ENCODE measurements at places on chromosomes 2 and 18. TPM values are rescaled to one million over a fixed set of nuclear protein-coding genes. Genes with fewer than 3 reads are reported as not detected.

KCNE4 gene
- polyA plus RNA-seq, result 17.0 TPM

CCL20 gene
- 0.36 TPM for polyA plus RNA-seq

HEATR5B gene
- polyA plus RNA-seq, result 25.1 TPM

SCN1A gene
- 0.18 TPM for polyA plus RNA-seq

MATN3 gene
- polyA plus RNA-seq, result 3.4 TPM

ARMC9 gene
- 29.2 TPM for polyA plus RNA-seq

TOGARAM2 gene
- 0.94 TPM for polyA plus RNA-seq

SEPTIN10 gene
- 116 TPM for polyA plus RNA-seq

CCDC102B gene
- 8.6 TPM for polyA plus RNA-seq

DNA sequence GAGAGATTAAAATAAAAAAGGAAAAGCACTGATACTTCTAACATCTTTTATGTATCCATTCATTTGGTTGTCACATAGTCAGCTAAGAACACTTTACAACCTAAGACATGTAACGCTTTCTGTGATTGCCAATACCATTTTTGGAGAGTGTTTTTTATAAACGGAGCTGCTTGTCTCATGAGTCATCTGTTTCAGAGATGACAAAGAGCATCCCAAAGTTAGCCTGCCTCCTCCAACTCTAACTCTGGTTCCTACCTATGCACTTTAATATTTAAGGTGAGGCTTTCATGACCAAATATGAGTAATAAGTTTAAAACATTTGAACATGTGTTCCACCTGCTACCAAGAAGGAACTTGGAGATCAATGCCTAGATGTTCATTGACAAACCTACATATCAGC is 260.1 kb upstream of the SMIM21 start:
- DNase-seq, result no peak

- no peak for DNase-seq
Measured at GRCh38 chr2:42879121-42879705, 86.8 kb upstream of the HAAO start.

GRCh38 chr2:35783723-35784122 is 571.9 kb upstream of the CRIM1 start:
- no peak for DNase-seq

- no peak for DNase-seq
Measured at GRCh38 chr18:48719974-48720654, 181.3 kb downstream of the CTIF start.

- DNase-seq, result no peak
Measured at GRCh38 chr2:96530144-96530430, 6.5 kb upstream of the ARID5A start.

GRCh38 chr2:54435325-54436226 is 20.6 kb upstream of the SPTBN1 start:
- DNase-seq, result no peak

DNA sequence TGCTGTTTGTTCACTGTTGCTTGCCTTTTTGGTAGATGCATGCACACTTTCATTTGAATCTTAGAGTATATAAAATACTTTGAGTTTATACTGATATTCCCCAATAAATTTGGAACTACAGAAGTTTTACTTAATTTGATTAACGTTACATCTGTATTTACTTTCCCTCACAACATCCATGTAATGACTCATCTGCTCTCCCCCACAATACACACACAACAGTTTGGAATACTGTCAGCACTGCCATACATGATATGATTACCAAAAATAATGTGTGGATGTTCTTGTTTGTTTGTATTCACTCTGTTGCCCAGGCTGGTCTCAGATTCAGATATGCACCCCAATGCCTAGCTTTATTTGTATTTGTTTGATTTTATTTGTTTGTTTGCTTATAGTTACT is 144.2 kb downstream of the WDR7 start:
- no peak for DNase-seq

DNA sequence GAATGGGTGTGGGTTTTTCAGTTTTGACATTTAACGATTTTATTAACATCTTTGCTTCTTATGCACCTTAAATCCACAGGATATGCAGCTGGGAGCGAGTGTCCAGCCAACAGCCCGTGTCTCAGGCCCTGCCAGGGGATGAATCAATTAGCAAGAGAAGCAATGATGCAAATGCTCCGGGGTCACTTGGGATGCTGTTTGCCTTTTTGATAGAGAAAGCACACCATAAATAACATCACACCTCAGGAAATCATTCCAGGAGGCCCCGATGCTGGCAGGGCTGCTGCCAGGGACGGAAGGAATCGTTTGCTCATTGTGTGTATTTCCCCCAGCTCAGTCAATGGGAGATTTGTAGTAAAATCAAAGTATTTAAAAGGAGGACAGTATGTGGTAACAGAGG is 394.0 kb upstream of the HNRNPA3 start:
- DNase-seq, result no peak

- DNase-seq, result no peak
Measured at GRCh38 chr2:168189835-168190569, 57.4 kb downstream of the STK39 start.

DNA sequence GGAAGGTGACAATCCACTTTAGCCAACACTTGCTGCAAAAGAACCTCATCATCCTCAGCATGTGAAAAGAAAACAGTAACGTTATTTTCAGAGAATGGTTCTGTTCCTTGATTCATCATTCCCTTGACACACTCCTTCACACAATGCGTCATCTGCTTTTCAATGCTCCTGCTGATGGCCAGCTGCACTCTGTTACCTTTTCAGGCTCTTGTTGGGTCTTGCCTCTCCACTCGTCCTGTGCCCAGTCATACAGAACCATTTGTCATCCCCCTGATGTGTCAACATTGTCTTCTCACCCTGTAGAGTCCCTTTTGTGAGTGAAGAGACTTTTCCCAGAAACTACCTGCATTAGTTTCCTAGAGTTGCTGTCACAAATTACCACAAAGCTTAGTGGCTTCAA is 12.2 kb upstream of the DTNA start:
- no peak for DNase-seq

DNA sequence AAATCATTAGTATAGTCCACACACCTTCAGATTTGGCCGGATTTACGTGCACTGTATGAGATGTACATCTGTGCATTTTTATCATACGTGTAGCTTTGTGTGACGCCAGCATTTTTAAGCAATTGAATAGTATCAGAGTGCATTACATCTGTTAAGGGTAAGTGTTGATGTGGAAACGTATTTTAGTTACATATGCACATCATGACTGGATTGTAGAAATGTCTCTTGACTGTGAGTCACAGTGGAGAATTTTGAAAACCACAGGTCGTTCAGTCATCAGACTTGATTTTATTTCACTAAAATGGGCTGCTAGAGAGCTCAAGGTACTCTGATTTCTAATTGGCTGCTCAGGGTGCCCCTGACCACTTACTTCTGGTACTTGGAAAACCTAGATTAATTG is 5.4 kb upstream of the GPBAR1 start:
- no peak for DNase-seq

GRCh38 chr2:31297751-31298150 is 63.8 kb downstream of the EHD3 start:
- DNase-seq, result no peak

GRCh38 chr2:237962432-237963084 is 4.3 kb upstream of the UBE2F start:
- no peak for DNase-seq

- DNase-seq, result no peak
Measured at GRCh38 chr18:36078751-36079529, 11.6 kb upstream of the RPRD1A start.

DNA sequence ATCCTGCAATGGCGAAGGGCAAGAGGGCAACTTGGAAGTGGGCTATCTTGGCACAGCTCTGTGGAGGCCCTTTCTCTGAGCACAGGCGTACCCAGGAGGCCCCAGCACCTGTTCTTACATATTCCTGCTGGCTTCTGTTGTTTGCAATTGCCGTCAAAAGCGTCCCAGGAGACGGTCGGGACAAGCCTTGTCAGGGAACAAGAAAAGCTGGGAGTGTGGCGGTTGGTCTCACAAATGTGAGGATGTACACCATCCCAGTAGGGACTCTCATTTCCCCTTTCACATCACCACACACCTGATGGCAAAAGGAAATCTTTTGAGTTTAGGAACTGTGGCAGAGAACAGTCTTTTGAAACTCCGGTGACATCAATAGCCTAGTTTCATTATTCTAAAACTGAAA is 94.7 kb upstream of the EFEMP1 start:
- no peak for DNase-seq

DNA sequence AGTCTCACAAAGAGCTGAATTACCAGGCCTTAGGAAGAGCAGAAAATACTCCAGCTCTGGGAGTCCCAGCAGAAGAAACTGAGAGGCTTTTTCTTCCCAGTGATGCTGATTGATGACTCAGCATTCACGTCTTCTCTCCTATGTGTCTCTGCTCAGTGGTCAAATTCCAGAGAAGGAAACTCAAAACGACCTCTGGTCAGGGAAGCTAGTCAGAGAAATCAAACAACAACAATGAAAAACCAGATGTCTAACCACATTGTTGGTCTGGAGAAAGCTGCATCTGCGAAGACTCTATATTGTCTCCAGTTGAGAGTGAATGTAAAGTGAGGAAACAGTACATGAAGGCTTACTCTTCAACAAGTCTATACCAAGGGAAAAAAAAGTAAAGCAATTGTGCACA is 28.6 kb upstream of the CERS6 start:
- DNase-seq, result no peak

- no peak for DNase-seq
Measured at GRCh38 chr2:205954707-205955106, 131.3 kb downstream of the INO80D start.

DNA sequence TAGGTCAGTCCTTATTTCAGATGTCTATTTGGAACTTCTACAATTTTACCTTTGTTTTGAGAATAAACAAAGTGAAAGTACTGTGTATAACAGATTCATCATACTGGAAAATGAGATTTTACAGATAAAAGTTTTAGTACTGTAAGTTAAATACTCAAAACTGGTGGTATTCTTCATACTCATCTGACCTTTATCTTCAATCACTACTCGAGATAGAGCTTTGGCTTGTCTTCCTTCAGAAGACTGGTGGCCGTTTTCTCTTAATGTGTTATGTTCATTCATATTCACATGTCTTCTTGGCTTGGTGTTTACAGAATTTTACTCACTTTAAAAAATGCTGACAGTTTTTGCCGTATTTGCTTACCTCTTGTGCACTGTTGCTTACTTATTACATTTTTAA is 2.1 kb downstream of the SPOPL start:
- no peak for DNase-seq

DNA sequence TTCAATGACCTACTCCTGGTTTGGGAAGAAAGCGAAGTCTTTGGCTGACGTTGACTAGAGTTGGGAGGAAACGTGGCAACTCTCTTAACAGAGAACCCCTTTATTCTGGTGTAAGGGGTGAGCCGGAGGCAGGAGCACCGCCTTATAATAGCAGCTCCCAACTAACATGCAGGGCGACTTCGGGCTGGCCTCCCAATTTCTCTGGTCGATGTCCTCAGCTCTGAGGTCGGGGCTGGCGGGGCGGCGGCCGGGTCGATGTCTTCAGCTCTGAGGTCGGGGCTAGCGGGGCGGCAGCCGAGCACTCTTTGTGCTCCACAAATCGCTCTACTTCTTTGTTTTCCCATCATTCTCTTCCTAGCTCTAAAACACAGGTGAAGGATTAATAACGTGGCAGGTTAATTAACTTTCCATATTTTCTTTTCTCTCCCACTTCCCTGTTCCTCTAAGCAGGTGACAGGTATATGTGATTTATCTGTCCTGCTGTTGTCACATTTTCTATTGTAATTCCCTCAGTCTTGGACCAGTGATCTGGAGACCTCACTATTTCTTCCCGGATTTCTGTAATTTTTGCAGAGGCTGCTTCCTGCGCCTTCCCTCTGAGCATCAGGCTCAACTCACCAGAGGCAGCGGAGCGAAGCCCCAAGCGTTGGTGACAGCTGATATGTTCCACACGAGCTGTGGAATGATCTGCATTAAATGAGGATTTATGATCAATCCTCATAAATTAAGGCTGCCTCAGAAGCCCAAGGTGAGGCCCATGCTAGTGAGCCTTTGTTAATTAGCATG is 64.3 kb downstream of the ACKR3 start:
- peak; percentile 60 for DNase-seq

GRCh38 chr2:203437511-203437910 is 97.6 kb downstream of the RAPH1 start:
- DNase-seq, result no peak

DNA sequence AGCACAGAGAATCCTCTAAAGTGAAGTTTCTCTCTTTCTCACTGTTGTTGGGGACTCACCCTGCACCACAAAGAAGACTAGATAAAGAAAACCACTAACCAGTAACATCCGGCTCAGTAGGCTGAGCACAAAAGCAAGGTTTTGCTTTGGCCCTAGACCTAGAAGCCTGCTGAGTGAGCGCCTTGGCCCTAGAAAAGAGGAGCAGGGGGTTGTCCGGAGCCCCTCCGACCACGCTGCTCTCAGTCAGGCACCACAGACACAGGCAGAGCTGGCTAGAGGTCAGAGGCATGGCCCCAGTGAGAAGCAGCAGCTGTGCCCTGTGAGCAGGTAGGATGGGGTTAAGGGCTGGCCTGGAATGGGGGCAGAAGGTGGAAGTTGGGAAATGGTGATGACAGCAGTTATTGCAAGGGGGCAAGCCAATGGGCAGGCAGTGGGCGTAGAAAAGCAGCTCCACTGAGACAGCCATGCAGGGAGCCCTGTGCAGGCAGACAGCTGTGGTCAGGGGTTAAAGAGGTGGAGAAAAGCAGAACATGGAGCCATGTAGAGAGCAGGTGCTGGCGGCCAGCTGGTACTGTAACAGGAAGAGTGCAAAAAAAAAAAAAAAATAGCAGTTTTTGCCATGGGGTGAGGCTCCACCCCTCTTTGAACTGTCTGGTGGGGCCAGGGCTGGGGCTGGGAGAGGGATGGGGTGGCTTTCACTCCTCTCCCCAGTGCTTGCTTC is 36.9 kb upstream of the SLC14A1 start:
- no peak for DNase-seq

- no peak for DNase-seq
Measured at GRCh38 chr2:38483776-38484501, 106.9 kb upstream of the ATL2 start.

GRCh38 chr18:13611142-13611600 is 115.2 kb downstream of the FAM210A start:
- DNase-seq, result no peak

DNA sequence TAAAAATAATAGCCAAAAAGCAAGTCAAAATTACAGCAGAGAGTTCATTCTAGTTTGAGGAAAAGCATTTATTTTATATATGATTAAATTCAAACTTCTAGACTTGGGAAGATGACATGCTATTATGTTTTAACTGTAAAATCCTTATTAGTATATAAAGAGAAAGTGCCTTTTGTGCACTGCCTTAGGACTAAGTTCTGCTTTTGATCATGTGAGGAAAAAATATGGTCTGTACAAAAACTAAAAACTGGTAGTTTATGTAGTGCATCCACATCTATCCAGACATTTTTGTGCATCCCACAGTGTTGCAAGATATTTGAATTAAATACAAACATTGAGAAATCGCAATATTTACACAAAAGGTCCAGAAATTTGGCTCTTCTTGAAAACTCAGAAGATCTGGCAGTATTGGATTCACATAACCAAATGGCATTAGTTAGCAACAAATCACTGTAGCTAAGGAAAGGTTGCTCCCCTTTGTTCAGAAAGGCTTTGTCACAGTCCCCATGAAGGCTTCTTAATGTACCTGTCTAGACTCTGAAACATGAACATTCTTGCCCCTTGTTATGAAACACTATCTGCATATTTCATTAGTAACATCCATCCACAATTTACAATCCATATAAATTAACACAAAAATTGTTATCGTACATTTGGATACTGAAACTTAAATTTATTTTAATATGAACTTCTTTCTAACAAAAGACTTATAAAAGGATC is 2.2 kb downstream of the MMADHC start:
- DNase-seq, result no peak

GRCh38 chr18:34928088-34928753 is 113.0 kb upstream of the MAPRE2 start:
- DNase-seq, result no peak
